ENCODE measurements at places on chromosomes 12 and 14.

GRCh38 chr14:100406505-100407131 lies 83.5 kb downstream of the SLC25A47 start:
- DNase-seq = no peak

DNA sequence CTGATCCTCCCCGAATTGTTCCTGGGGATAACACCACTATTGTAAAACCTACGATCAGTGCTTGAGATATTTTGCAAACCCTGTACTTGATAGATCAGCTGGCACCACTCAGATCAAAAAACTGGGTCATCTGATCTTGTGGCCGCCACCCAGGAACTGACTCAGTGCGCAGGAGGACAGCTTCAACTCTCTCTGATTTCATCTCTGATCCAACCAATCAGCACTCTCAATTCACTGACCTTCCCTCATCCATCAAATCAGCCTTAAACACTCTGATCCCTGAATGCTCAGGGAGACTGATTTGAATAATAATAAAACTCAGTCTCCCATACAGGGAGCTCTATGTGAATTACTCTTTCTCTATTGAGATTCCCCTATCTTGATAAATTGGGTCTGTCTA lies 4.2 kb upstream of the XPOT start:
- DNase-seq = no peak

DNA sequence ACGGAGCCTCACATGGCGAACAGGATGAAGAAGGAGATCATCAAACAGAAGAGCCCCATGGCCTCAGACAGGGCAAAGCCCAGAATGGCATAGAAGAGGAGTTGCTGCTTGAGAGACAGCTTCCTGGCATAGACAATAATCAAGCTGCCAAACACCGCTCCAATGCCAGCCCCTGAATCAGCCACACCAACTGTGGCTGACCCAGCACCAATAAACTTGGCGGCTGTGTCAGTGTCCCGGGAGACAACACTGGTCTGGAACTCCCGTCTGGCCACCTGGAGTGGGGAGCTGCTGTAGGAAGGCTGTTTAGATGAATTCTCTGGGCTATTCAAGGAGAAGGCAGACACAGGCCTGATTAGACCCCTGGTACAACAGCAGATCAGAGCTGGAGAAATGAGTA lies 100.1 kb downstream of the HEATR5A start:
- no peak for DNase-seq

DNA sequence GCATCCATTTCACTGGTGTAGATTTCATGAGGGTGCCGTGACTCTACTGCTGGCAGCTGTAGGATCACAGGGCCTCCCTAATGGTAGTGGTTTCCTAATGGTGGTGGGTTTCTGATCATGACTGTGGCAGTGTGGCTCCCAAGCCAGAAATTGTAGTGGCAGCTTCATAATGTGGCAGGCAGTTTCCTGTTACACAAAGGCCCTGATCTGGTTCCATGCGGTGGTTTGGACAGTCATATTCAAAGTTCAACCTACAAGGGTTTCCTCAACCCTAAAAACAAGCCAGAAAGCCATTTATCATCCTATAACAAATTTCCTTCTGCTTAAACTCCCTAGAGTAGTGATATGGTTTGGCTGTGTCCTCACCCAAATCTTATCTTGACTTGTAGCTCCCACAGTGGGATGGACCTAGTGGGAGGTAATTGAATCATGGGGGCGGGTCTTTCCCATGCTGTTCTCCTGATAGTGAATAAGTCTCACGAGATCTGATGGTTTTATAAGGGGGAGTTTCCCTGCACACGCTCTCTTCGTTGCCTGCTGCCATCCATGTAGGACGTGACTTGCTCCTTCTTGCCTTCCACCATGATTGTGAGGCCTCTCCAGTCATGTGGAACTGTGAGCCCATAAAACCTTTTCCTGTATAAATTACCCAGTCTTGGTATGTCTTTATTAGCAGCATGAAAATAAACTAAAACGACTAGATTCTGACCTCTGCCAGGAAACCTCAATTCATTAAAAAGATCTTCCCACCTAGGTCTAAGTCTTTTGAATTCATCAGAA lies 257.1 kb downstream of the EFCAB11 start:
- DNase-seq = no peak

- DNase-seq = no peak
Observed at GRCh38 chr14:20356422-20356821, 13.0 kb downstream of the PARP2 start.

GRCh38 chr12:124030510-124030909 lies 57.5 kb downstream of the ZNF664 start:
- DNase-seq = no peak

- DNase-seq = no peak
Observed at GRCh38 chr12:120710805-120711296, 593 bp downstream of the UNC119B start.

All from NCI-H774 (cell line).